ENCODE measurements at places on chromosomes 7 and 10.

GRCh38 chr10:5560817-5561703, 36.3 kb downstream of the CALML3 start:
- peak; percentile 64 for DNase-seq

GRCh38 chr7:131540491-131541162, 15.8 kb downstream of the PODXL start:
- DNase-seq = peak; percentile 62

GRCh38 chr7:2123360-2123759, 109.4 kb downstream of the MAD1L1 start:
- no peak for DNase-seq

DNA sequence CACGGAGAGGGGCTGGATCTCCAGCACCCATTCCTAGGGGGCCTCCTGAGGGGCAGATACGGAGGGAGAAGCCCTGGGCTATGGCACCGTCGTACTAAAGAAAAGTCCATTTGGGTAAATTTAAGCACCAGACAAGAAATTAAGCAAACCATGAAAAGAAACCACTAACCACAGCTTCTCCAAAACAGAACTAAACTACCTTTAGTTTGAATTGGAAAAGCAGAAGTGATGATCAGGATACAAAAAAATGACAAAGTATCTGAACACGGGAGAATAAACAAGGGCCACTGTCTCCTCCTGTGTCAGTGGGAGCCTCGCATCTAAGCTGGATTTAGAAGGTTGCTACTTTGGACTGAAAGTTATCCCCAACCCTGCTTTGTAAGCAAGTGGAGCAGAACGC, 69.1 kb downstream of the DIP2C start:
- DNase-seq = peak; percentile 6

DNA sequence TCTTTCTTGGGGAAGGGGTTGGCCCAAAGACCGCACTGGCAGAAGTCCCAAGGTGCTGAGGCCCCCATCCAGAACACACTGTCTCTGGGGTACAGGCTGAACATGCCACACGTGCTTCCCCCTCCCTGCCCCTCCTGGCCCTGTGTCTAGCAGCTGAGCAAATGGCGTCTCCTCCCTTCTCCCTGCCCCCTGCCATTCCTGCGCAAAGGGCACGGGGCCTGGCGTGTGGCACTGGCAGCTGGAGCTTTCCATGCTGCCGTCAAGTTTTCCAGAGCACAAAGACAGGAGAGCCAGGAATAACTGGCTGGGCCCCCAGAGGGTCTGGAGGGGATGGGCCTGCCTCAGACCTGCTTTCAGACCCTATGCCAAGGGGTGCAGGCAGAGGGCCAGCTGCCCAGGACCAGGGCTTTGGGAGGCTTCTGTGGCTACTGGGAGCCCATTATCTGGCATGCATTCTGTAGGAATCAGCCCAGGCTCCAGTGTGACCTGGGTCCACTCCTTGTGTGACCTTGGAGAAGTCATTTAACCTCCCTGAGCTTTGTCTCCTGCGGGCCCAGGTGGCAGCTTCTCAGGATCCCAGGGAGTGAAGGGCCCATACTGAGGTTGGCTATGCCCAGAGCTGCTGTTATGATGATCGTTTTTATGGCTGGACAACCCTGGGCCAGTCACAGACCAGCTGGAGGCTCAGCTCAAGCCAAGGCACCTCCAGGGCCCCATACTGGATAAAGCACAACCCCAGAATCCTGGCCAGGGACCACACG, 710 bp upstream of the LDB3 start:
- DNase-seq = no peak

DNA sequence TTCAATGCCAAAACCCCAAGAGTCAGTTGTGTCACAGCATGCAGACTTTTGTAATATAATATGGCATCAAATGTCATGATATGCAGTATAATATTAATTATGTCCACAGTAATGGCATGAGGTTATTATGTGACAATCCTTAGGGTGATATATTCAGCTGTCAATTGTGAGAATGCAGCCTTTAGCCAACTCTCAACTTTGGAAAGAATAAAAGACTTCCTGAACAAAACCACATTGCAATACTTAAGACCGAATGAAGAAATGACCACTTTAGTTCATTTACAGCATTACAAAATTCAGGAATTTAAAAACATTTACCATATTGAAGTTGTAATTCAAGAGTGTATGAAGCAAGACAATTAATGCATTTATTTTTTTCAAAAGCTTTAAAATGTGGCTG, 45.4 kb downstream of the CPVL start:
- no peak for DNase-seq

GRCh38 chr10:7501157-7501556, 90.3 kb upstream of the SFMBT2 start:
- no peak for DNase-seq

DNA sequence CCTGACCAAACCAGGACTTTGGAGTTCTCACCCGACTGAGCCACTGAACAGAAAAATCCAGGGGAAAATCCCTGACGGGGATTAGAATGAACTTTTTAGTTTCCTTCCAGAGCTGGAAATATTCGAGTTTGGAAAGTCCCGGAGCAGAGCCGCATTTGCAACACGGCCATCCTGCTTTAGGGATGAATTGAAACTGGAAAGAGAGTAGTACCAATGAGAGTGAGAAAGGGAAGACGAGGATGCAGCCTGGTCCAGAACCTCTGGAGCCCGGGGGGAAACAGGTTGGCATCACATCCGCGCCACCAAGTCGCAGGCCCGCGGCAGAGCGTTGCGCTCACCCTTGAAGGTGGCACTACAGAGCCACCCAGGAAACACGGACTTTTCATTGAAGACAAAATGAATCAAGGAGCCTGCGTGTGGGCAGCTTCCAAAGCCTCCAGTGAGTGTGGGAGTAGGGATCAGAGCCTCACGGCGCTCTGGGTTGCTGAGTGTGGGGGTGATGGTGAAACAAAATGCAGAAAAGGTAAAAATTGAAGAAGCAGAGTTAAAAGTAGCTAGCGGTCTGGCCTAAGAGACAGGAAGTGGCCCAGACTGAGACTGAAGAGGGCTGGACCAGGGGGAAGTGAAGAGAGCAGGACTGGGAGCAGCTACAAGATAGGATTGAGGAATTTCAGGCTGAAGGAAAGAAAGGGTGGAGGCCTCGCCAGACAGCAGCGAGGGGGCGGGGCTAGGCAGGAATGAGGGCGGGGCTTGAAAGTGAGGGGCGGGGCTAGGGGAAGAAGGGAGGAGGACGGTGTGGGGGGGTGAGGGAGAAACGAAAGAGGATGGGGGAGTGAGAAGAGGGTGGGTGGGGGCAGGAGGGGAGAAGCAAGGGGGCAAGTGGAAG, 1.8 kb downstream of the SMURF1 start:
- DNase-seq = peak; percentile 87

DNA sequence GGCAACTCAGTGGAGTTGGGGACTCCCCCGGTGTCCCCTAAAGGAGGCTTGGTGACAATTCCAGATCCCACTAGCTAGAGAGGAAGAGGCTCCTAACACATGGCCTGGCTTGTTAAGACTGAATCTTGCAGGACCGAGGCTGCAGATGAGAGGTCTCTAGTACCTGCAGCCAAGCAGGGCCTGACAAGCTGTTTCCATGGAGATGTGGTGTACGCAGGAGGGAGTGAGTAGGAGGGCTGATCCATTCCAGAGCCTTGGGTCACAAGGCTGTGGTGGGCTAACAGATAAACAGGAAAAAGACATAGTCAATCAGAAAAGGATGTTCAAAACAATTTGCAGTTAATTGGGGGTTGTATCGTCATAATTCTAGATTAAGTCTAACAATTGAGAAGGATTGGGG, 77.3 kb upstream of the MKLN1 start:
- DNase-seq = no peak

- DNase-seq = peak; percentile 78
Measured at GRCh38 chr10:101903827-101904550, 60.4 kb upstream of the KCNIP2 start.

DNA sequence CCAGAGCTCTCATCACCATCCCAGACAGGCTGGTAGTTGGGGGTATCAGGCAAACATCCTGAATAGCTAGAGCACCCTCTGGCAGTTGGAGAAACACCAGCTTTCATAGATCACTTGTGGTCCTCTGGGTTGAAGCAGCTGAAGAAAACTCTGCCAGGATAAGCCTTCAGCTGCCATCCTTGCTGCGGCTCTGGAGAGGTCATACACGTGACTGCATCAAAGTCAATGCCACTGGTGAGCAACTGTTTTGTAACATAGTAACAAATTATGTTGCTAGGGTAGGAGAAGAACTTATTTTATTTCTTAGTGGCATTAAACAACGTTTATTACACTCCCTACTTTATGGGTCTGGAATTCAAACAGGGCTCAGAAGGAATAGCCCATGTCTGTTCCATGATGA, 19.2 kb upstream of the PANK1 start:
- no peak for DNase-seq

DNA sequence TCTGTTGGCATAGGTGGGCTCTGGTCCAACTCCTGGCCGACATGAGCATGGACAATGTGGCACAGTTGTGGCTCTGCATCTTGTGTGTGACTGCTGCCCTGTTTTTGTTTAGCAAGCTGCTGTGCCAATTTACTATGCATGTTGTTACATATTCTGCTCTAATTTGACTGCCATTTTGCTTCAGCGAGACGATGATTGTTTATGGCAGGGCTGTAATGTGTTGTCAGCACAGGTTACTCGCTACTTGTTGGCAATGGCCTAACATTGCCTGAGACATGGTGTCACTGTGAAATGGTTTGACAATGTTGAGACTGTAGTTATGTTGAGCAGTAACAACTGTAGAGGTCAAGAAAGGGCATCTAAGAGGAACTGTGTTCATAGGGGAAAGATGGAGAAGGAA, 659.6 kb downstream of the AUTS2 start:
- DNase-seq = no peak

GRCh38 chr10:329361-330099, 194.3 kb downstream of the ZMYND11 start:
- no peak for DNase-seq

- no peak for DNase-seq
Measured at GRCh38 chr7:155009570-155010157, 6.7 kb upstream of the PAXIP1 start.

DNA sequence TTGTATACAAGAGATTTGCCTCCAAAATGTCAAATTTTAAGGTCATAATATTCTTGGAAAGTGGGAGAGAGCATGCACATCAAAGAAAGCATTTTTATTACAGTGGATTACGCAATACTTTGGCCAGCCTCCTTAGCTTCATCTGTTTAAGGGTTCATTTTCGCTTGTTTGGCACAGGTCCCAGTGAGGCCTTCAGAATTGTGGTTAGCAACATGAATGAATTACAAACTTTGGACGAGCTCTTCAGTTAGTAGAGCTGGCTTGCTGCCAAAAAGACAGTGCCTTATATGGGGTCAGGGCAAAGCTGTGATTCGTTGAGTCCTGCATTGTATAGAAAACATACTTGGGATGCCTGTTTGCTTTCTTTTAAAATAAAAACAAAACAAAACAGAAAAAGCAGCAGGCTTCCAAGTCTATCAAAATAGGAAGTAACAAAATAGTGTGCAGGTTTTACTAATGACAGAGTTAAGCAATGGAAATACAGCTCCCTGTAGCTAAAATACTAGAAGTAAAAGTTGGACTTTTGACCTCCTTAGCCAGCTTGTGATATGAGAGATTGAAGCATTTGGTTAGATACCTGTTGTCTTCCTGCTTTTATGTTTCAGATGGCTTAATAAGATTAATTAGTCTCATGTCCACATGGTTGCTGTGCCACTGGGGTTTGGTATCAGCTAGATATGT, 190.8 kb downstream of the MLLT10 start:
- DNase-seq = no peak

GRCh38 chr10:15333909-15334649, 37.0 kb downstream of the FAM171A1 start:
- DNase-seq = no peak

DNA sequence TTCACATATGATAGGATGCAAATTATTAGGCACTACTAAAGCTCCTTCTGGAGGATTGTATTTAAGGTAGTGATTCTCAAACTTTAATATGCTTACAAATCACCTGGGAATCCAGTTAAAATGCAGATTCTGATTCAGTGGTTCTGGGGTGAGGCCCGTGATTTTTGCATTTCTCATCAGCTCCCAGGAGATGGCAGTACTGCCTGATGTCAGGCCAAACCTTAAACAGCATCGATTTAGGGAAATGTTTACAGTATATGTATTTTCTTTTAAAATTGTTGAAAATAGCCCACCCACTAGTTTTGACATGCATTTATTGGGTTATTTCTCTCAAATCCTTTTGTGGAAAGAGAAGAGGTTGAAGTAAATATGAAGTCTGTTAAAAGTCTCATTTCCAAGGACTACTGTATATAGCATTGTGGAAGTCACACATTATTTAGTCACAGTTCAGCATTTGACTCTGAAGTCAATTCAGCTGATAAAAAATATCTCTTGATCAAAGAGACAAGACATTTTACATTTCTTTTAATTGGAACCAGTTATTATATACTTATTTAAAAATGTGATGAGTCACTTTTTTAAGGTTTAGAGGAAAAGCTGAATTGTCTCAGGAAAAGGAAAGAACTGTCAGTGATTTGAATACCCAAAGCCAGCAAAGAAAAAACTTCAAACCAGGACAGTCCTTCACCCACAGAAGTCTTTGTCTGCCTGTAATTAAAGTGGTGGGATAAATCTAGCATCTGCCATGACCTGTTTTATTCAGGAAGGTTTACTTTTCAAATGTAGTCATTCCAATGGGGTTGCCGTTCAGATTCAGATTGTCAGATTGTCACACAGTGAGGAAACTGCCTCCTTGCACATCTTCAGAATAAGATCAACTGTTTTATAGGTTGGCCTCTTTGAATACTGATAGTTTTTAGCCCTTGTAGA, 21.1 kb upstream of the HBP1 start:
- no peak for DNase-seq

- DNase-seq = peak; percentile 33
Measured at GRCh38 chr10:5647507-5648240, 18.7 kb downstream of the ASB13 start.

- no peak for DNase-seq
Measured at GRCh38 chr10:45444976-45445898, 71.2 kb downstream of the ALOX5 start.

GRCh38 chr7:157704365-157704764, 367.6 kb downstream of the DNAJB6 start:
- DNase-seq = peak; percentile 31

DNA sequence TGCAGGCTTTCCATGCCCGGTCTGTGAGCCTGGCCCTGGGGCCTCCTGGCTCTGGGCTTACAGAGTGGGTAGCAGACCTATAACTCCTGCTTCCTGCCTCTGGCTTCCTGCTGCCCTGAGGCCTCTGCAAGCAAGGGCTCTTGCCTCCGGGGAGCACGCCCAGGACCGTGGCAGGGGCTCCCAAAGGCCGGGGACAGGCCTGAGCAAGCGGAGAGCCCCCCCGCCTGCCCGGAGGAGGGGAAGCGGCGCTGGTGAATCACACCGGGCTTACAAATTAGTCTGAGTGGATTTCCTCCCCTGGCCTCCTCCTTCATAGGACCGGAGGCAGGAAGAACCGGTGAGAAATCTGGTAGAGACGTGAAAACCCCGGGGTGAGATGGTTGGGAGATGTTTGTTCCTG, 1.5 kb upstream of the MYL10 start:
- peak; percentile 72 for DNase-seq
